ENCODE measurements at places on chromosomes 7 and 10. TPM values are rescaled to one million over a fixed set of nuclear protein-coding genes. Genes with fewer than 3 reads are reported as not detected.

SPDYE16 gene
- not detected for total RNA-seq

ACSL5 gene
- total RNA-seq = 1.4 TPM

ADARB2 gene
- total RNA-seq = not detected

PRLHR gene
- total RNA-seq = not detected

KLLN gene
- total RNA-seq = 0.46 TPM

BLNK gene
- not detected for total RNA-seq

Measured in smooth muscle cell of the pulmonary artery (primary cell).